ENCODE measurements at places on chromosomes 2 and 18.

GRCh38 chr2:113838744-113839444, 51.0 kb upstream of the ACTR3 start:
- DNase-seq = no peak

GRCh38 chr18:23970161-23971096, 44.1 kb upstream of the TTC39C start:
- DNase-seq = peak; percentile 65

GRCh38 chr18:76967721-76968472, 145.5 kb downstream of the ZNF236 start:
- DNase-seq = no peak

DNA sequence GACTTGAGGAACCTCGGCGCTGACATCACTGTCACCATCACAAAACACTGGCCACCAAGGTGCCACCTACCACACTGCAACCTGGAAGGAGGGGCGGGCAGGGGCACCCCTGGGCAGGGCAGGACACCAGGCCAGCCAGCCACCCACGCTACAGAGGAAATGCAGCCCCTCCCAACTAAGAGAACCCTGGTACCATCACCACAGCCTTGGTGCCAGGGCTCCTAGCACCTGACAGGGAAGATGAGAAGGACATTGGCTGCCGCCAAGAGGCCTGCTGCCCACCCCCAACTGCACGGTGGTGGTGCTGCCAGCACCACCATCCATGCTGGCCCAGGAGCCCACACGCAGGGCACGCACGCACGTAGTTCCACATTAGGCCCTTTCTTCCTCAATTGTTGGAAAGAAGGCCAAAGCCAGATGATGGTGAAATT, 88.7 kb downstream of the HDAC4 start:
- no peak for DNase-seq

DNA sequence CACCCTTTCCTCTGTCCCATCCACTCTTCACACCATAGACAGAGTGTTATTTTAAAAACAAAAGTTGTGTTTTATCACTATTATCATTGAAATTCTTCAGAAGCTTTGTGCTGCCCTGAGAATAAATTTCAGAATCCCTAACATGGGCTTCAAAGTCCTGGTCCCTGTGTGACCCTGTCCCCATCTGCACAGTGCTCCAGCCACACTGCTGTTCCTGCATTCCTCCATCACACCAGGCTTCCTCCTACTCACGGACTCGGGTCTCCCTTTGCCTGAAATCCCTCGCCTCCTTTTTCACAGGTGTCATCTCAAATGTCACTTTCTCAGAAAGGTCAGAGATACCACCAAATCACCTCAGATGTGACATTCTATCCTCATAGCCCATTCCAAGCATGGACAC, 8.2 kb upstream of the DTNA start:
- DNase-seq = no peak

DNA sequence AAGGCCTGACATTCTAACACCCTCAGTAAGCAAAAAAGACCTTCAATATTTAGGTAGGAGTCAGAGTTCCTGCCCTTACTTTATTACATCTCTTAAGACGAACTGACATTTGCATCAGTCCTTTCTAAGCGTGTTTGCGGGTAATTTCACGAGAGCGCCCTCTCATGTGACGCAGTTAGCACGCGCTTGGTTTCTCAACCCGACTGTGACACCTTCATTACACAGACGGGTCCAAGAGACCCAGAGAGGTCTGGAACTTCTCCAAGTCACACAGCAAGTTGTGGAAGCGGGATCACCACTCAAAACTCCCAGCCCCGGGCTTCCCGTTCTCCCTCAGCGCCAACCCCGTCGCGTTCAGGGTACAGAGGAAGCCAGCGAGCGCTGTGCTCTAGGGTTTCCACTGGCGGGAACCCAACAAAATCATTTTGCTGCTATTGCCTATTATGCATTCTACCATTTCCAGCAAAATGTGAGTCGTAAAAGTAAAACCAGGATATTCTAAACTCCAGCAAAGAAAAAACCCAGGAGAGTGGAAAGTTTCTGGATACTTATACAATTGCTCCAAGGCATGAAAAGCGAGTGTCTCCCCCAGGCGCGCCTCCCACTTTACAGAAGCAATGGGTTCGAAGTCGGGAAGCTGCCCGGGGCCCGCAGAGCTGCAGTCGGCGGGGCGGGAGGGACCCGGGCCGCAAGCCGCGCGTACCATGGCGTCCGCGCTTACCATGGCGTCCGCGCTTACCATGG, 601 bp downstream of the ENOSF1 start:
- no peak for DNase-seq

Data from NCI-H524 (cell line).